Omental fat pad (tissue), 4 donors: ENCODE measurements at places on chromosomes 5 and 9.

DNA sequence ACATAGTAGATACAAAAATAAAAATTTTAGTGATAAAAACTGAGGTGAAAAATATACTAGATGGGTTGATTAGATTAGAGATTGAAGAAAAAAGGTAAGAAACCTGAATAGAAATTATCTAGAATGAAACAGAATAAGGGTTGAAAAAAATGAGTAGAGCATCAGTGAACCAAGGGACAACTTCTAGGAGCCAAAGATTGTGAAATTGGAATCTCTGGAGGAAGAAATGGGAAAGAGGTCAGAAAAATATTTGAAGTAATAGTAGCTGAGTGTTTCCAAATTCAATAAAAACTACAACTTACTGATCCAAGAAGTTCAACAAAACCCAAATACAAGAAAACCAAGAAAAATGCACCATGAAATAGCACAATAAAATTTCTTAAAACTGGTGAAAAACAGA is 116.6 kb upstream of the STARD4 start:
- DNase-seq: no peak

DNA sequence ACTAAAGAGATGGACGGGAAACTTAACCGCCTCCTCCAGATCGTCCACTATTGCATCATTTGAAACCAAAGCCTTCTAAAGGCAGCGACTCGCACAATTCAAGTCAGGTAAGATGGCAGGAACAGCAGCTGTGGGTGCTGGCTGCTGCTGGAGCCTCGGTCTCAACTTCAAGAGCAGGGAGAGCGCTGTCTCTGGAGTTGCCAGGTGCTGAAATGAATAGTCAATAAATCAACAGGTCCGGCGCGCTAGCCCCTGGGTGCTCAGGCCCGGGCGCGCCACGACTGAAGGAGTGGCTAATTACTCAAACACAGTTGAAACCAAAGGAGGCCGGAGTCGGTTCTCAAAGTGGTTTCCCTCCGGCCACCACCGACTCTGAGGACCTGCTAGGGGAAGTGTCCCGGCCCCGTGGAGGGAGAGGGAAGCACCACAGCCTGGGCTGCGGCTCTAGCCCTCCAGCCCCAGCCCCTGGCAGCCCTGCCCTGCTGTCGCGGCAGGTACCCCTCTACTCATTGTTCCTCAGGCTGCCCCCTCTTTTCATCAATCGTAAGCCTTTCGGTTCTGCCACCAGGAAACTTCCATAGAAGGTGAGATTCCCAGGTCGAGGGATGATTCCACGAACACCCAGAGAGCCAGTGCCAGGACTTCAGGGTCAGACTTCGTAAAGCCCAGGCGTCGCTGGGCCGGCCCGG is 804 bp downstream of the TTC39B start:
- peak; percentile 41 for DNase-seq

DNA sequence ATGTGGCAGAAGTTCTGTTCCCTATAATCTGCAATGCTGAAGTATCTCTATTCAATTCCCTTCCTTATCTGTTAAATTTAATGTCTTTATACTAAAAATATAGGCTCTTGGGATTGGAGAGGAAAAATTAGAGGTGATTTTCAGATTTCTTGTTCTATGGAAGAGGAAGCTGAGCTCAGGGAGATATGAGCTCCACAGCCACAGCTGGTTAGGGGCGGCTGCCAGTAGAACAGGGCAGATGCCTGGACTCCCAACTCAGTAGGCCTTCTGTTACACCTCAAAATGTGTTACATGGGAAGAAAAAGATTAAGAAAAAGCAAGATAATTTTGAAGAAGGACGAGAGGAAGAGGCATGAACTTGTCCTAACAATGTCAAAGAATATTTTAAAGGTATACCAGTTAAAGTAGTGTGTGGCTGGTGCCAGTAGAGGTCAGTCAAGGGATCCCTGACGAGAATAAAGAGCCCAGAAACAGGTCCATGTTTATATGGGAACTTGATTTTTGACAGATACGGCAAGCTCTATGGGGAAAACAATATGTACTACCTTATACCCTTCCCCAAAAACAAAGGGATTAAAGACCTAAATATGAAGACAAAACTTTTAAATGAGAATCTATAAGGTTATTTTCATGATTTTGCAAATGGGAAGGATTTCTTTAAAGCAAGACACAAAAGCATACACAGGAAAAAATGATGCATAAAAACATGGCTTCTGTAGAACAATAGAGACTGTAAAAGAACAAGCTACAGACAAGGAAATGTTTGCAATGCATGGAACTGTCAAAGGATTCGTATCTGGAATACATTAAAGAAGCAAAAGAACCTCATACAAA is 28.7 kb downstream of the DNAJC21 start:
- no peak for DNase-seq

DNA sequence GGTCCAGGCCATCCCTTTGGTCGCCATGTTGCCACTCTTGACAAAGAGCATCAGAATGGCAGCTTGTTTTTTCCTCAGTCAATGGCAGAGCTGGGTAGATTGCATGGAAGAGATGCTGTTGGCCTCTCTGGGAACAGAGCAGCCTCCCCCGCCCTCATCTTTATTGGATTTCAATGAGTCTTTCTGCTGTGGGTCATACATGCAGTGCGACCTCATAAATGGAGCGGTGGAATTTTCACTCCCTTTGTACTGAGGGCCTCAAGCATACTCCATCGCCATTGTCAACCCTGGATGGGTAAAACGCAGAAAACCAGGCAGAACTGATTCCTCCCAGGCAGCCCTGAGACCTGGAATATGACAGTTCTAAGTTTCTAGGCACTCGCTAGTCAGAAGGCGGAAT is 71.8 kb downstream of the ZNF618 start:
- DNase-seq: no peak

DNA sequence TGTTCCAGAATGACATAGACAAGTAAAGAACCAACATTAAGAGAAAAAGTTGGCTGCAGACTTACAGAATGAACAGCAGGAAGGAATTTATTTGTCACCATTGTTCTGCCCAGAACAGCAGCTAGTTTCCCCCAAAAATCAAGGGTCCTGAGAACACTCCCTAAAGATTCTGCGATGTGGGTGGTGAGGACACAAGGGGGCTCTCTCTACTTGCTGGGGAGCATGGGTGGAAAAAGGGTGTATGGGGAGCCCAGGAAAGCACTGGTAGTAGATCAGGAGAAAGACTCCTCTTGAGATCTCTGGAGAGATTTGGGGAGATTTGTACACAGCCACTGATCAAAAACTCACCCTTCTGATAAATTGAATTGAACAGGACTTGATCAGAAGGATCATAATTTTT is 316.5 kb downstream of the KCTD16 start:
- DNase-seq: no peak

DNA sequence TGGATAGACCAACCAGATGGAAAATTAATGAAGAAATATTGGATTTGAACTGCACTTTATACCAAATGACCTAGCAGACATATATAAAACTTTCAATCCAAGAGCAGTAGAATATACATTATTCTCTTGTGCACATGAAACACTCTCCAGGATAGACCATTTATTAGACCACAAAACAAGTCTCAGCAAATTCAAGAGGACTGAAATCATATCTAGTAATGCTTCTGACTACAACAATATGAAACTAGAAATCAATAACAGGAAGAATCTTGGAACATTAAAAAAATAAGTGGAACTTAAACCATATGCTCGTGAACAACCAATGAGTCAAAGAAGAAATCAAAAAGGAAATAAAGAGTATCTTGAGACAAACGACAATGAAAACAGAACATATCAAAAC is 150.0 kb upstream of the CD180 start:
- DNase-seq: no peak

DNA sequence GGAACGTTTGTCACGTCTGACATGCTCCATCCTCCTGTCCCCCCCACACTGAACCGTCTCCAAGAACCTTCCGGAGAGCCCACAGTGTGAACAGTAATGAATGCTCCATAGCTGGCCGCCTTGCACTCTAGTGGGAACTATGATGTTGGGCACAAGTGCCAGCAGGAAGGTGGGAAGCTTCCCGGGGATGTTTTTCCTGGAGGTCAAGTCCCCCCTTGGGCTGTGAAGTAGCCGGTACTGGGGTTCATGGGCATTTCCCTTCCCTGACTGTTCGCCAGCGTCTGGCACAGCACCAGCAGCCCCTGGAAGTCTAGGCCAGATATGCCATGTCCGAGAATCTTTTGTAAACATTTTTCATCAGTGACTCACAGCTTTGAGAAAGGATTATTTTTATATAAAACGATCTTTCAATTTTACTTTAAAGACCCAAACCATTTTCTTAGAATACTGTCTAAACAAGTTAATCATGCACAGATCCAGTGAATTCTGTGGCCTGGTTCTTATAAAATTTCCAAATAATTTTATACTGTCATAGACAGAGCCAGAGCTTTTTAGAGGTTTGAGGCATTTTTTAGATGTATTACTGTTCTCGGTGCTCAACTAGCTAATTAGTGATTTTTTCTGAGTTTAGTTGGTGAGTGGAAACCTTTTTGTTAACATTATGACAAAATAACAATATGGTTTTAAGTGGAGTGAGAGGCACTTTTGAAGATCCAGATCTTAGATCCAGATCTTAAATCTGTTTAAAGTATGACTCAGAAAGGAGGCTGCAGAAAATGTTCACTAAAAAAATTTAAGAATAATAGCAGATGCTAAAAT is 11.6 kb downstream of the ABL1 start:
- peak; percentile 72 for DNase-seq

DNA sequence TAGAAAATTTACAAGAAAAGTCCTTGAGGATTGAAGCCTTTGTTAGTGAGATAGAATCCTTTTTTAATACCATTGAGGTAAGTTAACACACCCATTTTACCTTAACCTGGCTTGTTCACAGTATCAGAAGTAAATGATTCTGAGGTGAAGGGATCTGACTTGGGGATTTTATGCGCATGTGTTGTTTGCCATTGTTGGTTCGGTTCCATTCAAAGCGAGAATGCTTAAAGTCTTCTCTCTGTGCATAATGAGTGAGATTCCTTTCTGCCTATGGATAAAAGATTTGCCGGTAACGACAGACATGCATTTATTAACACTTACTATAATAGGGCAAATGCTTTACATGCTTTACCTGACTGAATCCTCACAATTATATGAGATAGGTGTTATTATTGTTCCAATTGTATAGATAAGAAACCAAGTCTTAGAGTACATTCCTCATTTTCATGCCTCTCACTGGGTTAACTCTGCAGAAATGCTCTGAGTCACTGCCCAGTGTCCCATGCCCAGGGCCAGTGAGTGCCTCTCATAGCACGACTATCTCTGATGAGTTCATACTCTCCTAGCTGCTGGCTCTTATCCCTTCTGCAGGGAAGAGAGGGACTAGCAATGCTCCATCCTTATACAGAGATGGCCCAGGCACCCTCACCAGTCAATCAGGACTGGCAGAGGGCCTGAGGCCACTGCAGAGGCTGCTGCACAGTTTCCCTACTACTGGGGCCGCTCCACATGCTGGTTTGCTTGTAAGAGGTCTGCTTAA is 54.4 kb downstream of the CMYA5 start:
- no peak for DNase-seq

- DNase-seq: no peak
Measured at GRCh38 chr9:82104252-82104651, 115.7 kb downstream of the SPATA31D1 start.

DNA sequence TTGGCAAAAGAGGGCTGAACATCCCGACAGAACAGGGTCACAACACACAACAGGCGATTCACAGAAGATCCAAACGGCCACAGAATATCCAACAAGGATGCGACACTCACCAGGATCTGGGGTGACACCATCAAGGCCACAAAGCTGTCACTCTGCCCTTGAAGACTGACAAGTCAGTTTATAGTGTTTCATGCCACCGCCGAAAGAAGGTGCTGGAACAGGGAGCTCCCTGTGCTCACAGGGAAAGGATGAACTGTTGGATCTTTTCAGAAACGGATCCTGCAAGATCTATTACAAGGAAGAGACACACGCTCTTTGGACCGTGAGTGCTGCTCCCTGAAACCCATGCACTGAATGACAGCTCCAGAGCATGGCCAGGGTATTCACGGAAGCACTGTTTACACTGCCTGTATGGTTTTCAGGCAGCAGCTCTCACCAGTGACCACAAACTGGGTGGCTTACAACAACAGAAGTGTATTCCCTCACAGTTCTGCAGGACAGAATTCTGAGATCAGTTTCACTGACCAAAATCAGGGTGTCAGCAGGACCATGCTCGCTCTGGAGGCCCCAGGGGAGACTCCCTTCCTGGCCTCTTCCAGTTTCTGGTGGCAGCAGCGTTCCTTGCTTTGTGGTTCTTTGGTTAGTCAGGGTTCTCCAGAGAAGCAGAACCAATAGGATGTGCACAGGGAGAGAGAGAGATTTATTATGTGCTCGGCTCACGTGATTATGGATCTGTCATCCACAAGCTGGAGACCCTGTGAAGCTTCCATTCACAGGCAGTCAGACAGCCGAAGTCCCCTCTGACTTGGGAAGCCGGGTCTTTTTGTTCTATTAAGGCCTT is 52.8 kb downstream of the SEMA4D start:
- no peak for DNase-seq
